ENCODE measurements at places on chromosomes 2 and 18.

GRCh38 chr18:62938487-62938886 lies 223.1 kb downstream of the PHLPP1 start:
- no peak for DNase-seq

GRCh38 chr2:69118609-69119008 lies 105.6 kb downstream of the ANTXR1 start:
- no peak for DNase-seq

- DNase-seq, result no peak
Measured at GRCh38 chr2:222305516-222306392, 7.0 kb upstream of the PAX3 start.

DNA sequence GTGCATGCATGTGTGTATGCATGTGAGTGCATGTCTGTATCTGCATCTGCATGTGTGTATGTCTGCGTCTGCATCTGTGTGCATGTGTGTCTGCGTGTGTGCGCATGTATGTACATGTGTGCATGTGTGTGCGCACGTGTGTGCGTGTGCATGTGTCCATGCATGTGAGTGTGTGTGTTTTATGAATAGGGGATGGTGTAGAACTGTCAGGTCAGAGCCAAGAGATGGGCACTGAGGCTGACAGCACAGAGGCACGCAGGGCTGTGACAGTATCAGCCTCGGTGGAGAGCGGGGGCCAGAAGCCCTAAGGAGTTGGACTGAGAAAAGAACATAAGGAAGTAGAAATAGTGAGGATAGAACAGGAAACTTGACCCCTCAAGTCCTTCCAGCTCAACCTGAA lies 494.0 kb upstream of the MYT1L start:
- DNase-seq, result no peak

DNA sequence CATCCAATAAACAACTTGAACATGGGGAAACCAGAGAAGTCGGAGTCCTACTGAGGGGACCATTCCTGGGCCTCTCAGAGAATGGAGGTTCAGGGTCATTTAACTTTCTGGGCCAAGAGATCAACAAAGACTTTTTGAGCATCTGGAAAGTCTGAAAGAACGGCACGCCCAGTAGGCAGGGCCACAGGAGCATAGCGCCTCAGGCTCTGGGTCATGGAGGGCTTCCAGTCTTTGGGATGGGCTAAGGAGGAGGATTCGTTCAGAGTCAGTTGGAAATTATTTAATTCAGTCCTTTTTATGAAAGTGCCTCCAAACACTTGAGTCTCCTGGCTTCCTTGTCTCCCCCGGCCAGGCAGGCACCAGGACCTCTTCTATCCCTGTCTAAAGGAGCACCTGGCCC lies 101.1 kb upstream of the GLI2 start:
- no peak for DNase-seq

- DNase-seq, result peak; percentile 65
Measured at GRCh38 chr2:165874445-165875039, 79.0 kb downstream of the TTC21B start.

GRCh38 chr2:54372361-54372760 lies 83.8 kb upstream of the SPTBN1 start:
- DNase-seq, result no peak

GRCh38 chr2:89841476-89841840 lies 1150.0 kb downstream of the RPIA start:
- DNase-seq, result no peak

DNA sequence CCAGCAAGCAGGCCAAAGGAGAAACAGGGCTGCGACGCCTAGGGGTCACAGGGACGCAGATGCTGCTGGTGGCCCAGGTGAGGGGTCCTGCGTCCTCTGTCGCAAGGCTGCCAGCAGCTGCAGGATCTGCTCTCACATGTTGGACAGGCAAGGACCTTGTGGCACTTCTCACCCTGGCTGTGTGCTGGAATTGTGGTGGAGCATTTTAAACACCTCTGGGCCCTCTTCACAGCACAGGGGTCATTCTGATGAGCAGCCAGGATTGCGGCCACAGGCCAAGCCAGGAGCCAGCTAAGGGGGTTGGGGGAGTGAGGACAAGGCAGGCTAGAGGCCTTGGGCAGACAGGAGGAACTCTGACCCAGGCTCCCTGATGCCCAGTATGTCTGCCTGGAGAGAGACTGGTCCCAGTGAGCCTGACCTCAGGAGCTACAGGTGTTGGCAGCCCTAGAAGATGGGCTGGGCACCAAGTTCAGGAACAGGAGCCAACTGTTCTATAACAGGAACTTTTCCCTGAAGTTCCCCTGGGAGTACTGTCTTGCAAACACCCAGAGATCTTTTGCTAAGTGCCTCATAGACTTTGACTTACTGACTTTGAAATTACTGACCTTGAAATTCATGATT lies 40.2 kb downstream of the EFR3B start:
- DNase-seq, result no peak

- no peak for DNase-seq
Measured at GRCh38 chr2:28764909-28765711, 13.5 kb downstream of the PPP1CB start.

DNA sequence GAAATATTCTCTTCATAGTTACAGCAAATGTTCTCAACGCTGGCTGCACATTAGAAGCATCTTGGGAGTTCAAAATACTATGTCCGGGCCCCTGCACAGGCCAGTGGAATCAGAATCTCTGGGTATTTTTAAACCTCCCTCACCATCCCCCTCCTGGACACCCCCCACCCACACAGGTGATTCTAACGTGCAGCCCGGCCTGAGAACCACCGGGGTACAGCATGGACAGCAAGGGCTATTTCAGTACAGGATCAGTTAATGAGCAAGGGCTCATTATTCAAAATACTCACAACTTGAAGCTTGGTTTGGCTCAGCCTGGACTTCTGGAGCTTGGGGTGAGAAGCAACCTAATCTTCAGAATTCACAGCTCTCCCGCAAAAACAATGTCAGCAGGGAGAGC lies 31.4 kb downstream of the INO80C start:
- DNase-seq, result no peak

- peak; percentile 99 for DNase-seq
Measured at GRCh38 chr2:231780909-231781797, at the start of gene PDE6D. TSS of gene PDE6D (minus strand) at chr2:231781282. CDS start at chr2:231781114, 168 bp downstream.
